ENCODE measurements at places on chromosomes 2 and 18.
A peak's percentile ranks its signal among the peaks of the same experiment; 100 is the strongest.

DNA sequence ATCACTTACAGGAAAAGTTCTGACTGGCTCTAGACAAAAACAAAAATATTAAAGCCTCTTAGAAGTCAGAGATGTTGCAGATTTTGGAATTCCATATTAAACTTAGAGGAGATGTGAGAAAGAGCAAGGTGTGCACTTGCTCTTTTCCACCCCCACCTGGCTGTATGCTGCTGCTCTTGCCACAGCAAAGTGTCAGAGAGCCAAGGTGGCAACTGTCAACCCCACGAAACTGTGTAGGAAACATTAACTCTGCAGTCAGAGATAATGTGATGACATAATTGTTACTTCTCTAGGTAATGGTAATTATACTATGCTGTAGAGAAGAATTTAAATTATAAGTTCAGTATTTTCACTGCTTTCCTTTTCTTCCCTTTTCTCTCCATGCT lies 25.4 kb downstream of the CD8A start:
- DNase-seq: no peak

DNA sequence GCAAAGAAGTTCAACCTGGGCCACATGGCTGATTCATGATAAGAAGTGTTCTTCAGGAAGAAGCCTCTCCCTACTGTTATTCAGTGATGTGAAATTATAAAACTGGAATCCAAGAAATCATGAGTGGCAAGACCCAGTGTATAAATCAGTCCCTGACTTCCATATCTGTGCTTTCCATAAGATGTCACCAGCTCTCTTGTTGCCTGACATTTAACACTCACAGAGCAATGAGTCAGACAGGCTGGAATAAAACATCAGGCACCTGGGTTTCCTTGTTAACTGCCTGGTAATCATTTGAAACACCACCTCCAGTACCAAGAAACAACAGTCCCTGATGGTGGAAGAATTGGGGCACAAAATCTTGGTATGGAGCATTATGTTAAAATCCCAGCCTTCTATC lies 76.1 kb downstream of the SCG2 start:
- DNase-seq: no peak

GRCh38 chr2:238441262-238442114 lies 14.8 kb downstream of the ASB1 start:
- DNase-seq: no peak

- DNase-seq: peak; percentile 71
These were observed 99.7 kb upstream of the UGP2 start for GRCh38 chr2:63741884-63742579.

DNA sequence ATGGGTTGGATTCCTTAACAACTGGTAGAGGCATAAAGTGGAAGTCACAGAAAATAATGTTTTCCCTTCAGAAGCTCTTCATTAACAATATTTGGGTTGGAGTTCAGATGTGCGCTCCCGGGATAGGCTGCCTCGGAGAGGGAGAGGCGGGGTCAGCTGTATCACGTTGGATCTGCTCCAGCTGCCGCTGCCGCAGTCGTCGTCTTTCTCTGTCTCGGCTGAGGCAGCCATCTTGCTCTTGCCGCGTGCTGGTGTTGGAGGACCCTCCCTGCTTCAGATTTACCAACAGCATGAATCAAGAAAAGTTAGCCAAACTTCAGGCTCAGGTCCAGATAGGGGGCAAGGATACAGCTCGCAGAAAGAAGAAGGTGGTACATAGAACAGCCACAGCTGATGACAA lies 35.1 kb downstream of the TANC1 start:
- DNase-seq: no peak

GRCh38 chr18:2522112-2522511 lies 49.2 kb downstream of the METTL4 start:
- no peak for DNase-seq
